T-helper 2 cell (primary cell): ENCODE measurements at places on chromosomes 3 and 15.

- no peak for DNase-seq
Measured at GRCh38 chr3:184740509-184741258, 28.8 kb upstream of the MAGEF1 start.

DNA sequence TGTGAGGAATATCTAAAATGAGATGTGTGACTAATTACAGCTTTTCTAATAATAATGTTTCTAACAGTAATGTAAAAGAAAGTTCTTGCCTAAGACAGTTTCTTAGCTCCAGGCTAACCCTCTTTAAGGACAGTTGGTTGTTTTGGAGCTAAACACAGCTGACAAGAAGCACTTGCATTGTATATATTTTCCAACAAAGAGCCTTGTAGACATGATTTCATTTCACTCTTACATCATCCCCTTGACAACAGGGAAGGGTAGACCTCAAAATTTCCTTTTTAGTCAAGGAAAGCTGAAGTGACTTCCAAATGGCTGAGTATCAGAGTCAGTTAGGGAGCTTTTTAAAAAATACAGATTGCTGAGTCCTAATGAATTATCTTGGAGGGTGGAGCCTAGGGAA is 4.1 kb downstream of the ARID3B start:
- DNase-seq = no peak

DNA sequence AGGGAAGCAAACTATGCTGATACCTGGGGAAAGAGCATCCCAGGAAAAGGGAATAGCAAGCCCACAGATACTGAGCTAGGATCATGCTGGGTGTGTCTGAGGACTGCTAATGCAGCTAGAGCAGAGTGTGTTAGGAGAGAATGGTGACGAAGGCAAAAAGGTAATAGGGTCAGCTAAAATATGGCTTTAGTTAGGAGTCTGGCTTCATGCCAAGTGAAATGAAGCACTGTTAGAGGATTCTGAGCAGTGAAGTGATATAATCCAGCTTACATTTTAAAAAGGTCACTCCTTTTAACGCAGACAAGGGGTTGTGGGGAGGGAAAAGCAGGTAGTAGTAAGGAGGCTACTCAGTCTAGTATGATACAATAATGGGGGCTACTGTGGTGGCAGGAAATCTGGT is 30.4 kb downstream of the SECISBP2L start:
- DNase-seq = no peak

DNA sequence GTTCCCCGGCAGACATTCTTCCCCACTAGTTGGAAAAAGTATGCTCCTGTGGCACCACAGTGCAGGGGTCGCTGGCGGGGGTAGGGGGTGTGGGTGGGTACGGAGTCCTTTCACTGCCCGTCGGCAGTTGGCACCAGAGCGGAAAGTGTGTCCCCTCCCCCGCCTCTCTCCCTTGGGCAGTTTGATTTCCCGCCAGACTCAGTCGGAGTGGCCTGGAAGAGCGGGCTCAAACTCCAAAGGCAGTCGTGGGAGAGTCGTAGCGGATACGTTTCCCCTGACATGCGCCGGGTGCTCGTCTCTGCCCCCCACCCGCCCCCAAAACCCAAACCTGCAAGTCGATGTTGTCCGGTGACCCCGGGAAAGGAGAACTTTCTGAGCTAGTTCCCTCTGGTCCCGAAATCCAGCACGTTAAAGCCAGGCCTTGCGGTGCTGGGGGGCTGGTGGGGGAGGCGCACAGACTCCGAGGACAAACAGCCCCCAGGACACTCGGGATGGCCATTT is 4.4 kb upstream of the FOXB1 start:
- no peak for DNase-seq

GRCh38 chr15:34252545-34252944 is 27.7 kb downstream of the EMC4 start:
- no peak for DNase-seq

- DNase-seq = no peak
Measured at GRCh38 chr3:182479419-182480336, 313.6 kb upstream of the ATP11B start.

GRCh38 chr3:19744047-19744446 is 190.0 kb downstream of the EFHB start:
- DNase-seq = no peak

GRCh38 chr15:27855137-27855536 is 244.0 kb downstream of the OCA2 start:
- DNase-seq = no peak

- no peak for DNase-seq
Measured at GRCh38 chr3:132414841-132415240, 2.5 kb upstream of the DNAJC13 start.

DNA sequence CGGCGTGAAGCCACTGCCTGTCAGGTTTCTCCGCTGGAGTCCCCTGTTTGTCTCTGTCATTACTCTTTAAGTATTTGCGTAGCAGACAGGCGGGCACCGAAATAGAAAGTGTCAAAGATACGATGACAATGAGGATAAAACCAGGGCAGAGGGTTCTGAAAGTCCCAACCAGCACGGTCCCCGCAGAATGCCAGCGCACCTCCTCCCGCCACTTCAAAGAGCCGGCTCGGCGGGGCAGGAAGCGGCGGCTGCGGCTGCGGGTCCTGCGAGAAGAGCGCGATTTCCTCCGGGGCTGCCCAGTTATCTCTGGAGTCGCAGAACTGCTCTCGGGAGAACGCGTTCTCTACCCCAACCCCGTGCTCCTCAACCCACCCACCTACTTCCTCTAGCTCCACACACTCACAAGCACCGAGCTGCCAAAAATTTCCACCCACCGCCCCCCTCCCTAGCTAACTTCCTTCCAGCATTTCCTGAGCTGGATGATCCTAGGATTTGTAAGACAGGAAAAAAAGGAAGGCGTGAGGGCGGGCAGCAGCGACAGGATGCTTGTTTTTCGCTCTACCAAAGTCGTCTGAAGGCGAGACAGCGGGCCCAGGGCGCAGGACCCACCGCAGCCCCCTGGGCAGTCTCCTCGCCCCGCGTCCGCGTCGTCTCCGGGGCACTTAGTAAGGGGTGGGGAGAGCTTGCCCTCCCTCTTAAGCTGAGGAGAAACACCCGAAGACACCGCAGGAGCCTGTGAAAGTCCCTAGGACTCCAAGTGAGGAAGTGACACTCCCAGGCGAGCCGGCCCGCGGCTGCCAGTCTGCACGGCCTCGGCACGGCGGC is at the start of gene ARHGAP31:
ARHGAP31 (plus strand) TSS at position 513 of the 825 bp plus-strand sequence. CDS start 522 bp downstream, outside the sequence.
- DNase-seq = peak; percentile 76

DNA sequence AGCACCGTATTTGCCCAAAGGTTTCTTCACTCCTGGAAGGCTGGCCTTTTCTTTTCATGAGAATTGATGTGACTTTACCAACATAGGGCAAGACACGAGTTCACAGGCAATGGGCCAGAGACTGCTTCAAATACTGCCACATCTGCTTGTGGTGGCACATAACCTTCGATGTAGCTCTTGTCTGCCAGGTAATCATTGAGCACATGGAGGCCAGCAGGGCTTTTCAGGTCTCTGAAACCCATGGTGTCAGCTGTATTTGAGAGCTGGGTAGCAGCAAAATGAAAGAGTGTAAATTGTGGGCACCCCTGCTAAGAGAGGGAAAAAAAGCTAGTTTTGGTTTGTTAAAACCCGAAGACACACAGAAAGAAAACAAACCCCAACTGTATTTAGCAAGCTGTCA is 200.7 kb downstream of the NAALADL2 start:
- DNase-seq = no peak

DNA sequence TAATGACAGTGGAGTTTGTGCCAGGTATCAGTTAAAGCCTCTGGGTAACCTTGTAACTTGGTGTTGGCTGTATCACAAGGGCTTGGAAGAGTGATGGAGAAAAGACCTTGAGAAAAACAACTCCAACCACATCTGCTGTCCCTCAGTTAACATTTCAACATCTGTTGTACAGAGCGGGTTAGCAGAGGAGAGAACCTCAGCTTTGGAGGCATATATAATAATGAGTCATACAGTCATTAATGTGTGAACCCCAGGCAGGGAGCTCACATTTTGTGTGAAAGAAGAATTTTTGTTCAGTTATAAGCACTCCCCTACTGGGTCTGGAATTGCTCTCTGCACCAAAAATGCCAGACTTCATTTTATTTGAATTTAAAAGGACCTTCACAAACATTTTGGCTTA is 439.5 kb downstream of the PDCD6IP start:
- DNase-seq = no peak

GRCh38 chr15:51334011-51334451 is 4.4 kb downstream of the CYP19A1 start:
- no peak for DNase-seq
